Right atrium auricular region (tissue), 2 donors: ENCODE measurements at places on chromosomes 12 and 14. TPM values are rescaled to one million over a fixed set of nuclear protein-coding genes. Genes with fewer than 3 reads are reported as not detected.

The NRXN3 gene
- 2.0 TPM for total RNA-seq

DNA sequence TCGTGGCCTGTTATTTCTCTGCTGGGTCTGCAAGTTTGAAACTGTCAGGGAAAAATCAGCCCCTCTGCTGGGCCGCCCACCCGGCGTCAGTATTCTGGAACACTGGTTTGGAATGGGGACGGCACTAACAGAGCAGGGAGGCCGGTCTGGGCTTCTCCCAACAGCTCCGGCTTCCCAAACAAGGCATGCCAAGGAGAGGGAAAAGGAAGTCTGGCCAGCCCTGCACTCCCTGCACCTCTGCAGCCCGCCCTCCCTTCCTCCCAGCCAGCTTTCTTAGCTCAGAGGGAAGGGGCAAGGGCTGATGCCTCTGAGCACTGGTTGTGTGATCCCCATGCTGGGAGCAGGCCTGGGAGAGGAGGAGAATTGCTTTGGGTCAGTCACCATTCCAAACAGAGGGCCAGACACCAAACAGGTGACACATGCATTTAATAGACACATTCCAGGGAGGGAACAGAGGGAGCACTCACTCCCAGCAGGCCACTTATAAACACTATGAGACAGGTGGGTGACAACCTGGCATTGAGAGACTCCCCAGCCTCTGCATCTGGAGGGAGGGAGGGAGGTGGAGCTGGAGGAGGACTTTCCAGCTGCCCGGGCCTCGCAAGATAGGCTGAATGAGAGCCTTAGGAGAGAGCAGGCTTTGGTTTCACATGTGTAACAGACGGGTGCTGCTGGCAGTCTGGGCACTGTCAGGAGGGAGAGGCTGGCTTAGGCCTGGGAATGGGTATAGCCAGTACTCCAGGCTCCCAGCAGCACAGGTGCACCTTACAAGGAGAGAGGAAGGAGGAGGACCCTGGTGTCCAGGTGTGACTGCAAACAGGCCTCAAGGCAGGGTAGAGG lies 10.3 kb downstream of the KRT75 start:
- DNase-seq = no peak

DNA sequence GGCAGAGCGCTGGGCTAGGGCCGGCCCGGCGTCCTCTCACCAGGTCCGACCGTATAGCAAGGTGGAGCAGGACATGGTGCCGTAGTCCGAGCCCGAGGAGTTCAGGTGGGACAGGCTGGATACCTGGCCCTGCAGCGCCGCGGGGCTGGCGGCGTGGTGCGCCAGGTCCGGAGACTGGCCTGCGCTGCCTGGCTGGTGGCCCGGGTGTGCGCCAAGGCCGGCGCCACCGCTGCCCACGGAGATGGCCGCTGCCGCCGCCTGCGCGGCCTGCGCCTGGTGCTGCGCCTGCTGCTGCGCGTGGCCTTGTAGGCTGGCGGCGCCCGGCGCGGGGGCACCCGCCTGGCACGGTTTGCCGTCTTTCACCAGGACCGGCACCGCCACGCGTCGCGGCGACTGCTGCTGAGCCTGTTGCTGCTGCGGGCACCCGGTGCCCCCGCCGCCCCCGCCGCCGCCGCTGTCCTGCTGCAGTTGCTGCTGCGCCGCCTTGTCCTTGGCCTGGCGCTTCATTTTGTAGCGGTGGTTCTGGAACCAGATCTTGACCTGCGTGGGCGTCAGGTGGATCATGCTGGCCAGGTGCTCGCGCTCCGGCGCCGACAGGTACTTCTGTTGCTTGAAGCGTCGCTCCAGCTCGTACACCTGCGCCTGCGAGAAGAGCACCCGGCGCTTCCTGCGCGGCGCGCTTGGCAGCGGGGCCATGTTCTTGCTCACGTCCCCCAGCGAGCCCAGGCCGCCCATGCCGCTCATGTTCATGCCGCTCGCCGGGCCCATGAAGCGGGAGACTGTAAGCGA lies 2.6 kb downstream of the NKX2-1 start:
- DNase-seq = no peak

GRCh38 chr14:55938249-55938791 lies 179.9 kb upstream of the PELI2 start:
- no peak for DNase-seq

The TRHDE gene
- 3.4 TPM for total RNA-seq

DNA sequence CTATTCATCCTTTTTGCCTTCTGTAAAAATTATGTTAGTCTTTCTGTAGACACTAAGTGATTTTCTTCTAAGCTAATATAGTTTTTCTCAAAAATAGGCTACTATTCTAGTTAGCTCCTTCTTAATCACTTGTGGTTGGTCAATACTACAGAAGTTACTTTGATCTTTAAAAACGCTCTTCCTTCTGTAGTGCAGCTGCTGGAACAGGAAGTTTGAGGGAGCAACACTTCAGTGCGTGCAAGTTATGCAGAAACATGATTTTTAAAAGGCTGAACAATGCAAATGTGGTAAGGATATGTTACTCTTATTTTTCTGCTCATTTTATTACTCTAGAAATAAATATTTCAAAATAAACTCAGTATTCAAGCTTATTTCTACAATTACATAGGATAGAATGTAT lies 11.1 kb upstream of the RERGL start:
- no peak for DNase-seq

- DNase-seq = no peak
Observed at GRCh38 chr14:92641306-92641705, 107.1 kb downstream of the LGMN start.

The IFT81 gene
- total RNA-seq = 7.5 TPM

DNA sequence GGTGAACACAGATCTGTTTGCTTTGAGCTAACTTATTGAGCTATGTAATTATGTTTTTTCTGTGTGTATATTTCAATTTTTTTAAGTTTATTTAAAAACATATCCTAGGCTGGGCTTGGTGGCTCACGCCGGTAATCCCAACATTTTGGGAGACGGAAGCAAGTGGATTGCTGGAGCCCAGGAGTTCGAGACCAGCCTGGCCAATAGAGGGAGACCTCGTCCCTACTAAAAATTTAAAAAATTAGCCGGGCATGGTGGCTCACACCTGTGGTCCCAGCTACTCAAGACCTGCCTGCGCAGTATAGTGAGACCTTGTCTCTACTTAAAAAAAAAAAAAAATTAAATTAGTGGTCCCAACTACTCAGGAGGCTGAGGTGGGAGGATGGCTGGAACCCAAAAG lies 16.2 kb upstream of the RNASE1 start:
- DNase-seq = no peak

DNA sequence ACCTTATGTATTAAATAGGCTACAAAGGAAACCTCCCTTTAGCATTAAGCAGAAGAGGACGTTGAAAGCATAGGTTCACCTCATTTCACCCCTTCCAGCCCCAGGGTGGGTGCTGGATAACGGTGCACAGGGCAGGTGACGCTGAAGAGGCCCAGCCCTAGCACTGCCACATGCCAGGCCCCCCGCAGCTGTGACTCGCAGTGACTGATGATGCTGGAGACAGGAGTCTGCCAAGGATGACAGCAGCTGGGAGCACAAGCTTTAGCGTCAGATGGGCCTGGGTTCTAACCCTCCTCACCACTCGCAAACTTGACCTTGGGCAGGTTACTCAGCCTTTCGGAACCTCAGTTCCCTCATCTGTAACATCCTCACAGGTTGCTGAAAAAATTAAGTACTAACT lies 76.7 kb downstream of the TBK1 start:
- DNase-seq = no peak

The NOVA1 gene
- total RNA-seq = 0.93 TPM

The GNPNAT1 gene
- total RNA-seq = 9.3 TPM

GRCh38 chr12:94587266-94588241 lies 62.8 kb downstream of the TMCC3 start:
- DNase-seq = peak; percentile 64

DNA sequence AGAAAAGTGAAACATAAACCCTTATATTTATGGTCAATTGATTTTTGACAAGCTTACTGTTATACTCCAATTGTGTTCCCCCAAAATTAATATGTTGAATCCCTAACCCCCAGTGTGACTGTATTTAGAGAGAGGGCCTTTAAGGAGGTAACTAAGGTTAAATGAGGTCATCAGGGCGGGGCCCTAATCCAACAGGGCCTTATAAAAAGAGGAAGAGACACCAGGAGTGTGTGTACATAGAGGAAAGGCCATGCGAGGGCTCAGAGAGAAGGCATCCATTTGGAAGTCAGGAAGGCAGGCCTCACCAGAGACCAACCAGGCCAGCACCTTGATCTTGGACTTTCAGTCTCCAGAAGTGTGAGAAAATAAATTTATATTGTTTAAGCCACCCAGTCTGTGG lies 6.5 kb upstream of the VTI1B start:
- no peak for DNase-seq

The PPP1R3E gene
- total RNA-seq = 2.7 TPM

GRCh38 chr12:57138526-57139272 lies 8.7 kb downstream of the LRP1-AS start:
- peak; percentile 91 for DNase-seq

GRCh38 chr12:71948390-71948789 lies 9.7 kb downstream of the TPH2 start:
- no peak for DNase-seq

GRCh38 chr12:108678104-108678730 lies 44.5 kb upstream of the SELPLG start:
- DNase-seq = no peak

- no peak for DNase-seq
Observed at GRCh38 chr12:52837413-52837741, 3.3 kb upstream of the KRT79 start.

DNA sequence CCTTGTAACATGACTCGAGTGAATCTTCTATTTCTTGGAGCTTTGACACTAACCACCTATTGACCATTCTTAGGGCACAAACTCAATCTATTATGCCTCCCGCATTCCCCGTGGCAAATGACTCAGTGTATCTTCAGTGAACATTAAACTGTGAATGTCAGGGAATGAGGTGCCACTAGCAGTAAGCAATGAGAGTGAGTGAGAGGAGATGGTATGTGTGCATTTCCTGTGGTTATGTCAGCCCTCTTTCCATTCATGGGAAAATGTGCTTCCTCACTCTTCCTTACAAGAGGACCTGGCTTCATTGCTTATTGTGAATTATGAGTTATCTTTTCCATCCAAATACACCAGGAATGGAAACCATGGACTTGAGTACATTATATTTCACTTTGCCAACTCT lies 229.2 kb downstream of the EMP1 start:
- DNase-seq = no peak

The OR11H7 gene
- not detected for total RNA-seq

GRCh38 chr12:2794191-2794735 lies 507 bp upstream of the FKBP4 start:
- no peak for DNase-seq

- DNase-seq = peak; percentile 69
Observed at GRCh38 chr12:4270831-4271716, 2.5 kb upstream of the CCND2 start.

GRCh38 chr12:28427046-28427445 lies 236.8 kb downstream of the CCDC91 start:
- no peak for DNase-seq

- no peak for DNase-seq
Observed at GRCh38 chr12:47821346-47821706, 1.6 kb upstream of the HDAC7 start.

- DNase-seq = no peak
Observed at GRCh38 chr12:68883151-68883550, 49.8 kb downstream of the CPM start.

The HECTD1 gene
- total RNA-seq = 145 TPM

GRCh38 chr12:98741196-98741555 lies 96.1 kb downstream of the APAF1 start:
- no peak for DNase-seq

DNA sequence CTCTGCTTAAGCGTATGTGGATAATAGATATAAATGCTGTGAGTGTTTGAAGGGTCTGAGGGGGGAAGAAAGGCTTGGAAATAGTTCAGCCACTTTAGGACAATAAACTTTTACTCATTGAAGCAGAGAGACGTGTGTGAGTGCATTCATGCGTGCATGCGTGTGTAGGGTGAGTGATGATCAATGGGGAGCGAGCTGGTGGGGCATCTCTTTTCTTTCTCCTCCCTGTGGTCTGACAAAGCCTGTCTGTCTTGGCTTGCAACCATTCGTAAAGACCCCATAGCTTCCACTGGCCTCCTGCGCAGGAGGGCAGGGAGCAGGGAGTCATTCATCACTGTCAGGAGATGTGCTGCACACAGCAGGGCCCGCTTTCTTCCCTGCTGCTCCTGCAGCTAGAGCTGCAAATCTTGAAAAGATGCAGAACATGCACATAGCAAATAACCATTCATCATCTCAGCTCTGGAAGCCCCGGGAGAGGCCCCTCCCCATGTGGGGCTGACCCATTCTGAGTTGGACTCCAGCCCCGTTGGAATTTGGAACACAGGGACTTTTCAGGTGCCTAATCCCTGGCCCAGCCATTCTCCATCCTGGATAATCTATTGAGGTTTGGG lies 223.2 kb downstream of the PPM1H start:
- no peak for DNase-seq

The HRK gene
- not detected for total RNA-seq

The SLC25A47 gene
- total RNA-seq = not detected

The LYSET gene
- total RNA-seq = 10.0 TPM

DNA sequence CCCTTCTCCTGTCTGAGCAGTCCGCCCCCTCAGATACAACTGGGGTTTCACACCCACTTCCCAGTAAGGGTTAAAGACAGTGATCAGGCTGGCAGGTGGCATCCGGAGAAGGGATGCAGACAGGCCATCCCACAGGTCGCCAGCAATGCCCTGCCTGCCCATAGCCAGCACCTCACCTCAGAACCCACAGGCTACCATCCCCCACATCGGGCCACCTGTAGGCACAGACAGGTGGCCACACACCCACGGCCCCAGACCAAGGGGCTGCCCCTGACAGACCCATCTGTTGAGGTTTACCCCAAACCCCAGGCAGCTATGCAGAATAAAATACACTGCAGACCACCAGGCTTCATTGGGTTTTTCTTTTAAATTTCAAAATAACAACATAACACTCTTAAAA lies 57.5 kb downstream of the CCNK start:
- no peak for DNase-seq

GRCh38 chr12:20055856-20056255 lies 312.5 kb upstream of the PDE3A start:
- no peak for DNase-seq

DNA sequence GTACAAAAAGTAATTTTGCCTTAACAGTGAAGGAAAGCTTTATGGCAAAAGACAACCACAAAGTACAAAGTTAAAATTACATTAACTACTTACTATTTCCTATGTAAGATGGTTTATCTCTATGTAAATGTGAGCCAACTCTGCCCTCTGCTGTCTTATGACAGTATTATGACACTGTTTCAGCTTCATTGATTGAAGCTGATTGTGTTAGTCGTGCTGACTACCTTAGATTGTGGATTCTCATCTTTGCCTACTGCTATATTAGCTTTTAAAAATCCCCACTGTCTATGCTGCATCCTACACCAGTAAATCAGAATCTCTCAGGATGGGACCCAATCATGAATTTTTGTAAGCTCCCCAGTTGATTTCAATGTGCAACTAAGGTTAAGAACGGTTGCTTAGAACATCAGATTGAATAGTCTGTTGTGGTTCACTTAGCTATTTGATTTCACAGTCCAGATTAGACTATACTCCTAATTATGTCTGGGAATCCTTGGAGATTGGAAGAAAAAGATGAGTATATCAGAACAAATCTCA lies 12.2 kb upstream of the SPTB start:
- no peak for DNase-seq
